Stimulated activated CD8-positive, alpha-beta memory T cell treated with anti-CD3 and anti-CD28 coated beads, Interleukin-12 subunit alpha, Interleukin-12 subunit beta, amount 100 ng/mL, for 1 hour (primary cell): ENCODE measurements at places on chromosomes 4 and X.

DNA sequence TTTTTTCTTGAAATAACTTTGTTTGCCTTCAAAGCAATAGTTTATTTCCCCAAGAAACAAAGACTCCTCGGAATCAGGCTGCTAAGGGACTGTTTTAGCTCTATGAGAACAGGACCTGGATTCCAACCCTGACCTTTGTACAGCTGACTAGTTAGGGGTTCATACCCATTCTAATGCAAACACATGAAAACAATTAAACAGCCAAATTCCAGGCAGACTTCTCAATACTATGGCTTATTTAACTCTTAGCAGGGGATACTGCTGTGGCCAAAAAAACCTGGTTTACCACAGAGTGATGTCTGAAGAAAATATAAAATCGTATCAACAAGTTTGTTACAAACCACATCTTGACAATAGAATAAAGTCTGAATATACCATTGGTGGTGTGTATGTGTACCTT, 129.6 kb upstream of the INTU start:
- no peak for DNase-seq

DNA sequence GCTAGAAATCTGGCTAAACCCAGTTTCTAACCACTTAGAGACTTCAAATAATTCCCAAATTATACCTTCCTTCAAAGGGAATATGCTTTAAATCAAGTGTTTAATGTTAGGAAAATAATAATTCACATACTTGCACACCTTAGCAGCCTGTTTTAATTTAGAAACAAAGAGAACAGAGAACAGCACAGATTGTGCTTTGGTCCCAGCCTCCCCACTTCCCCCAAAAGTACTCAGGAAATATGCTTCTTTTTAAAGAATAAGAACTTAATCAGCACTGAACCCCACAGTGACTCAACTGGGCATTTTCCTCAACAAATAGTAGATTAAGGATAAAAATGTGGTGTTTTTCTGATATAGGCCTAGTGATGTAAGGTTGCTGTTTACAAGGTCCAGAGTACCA, 295.8 kb downstream of the GBA3 start:
- DNase-seq, result no peak

- no peak for DNase-seq
Measured at GRCh38 chr4:122898370-122899150, 23.8 kb downstream of the NUDT6 start.

DNA sequence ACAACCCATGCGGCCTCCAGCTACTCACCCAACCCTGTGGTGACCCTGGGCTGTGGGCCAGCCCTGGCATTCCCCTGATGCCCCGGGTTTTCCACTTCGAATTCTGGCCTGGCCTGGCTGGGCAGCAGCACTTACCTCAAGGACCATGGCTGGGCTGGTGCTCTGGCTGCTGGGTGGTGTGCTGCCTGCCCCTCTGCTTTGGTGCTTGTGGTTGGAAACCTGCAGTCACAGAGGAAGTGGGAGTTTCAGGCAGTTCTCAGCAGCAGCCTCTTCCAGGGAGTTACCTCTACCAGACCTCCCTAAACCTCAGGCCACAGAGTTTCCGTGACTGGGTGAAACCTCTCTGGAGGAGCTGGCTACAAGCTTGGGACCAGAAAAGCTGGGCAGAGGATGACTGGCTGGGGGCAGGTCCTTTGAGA, at the start of gene CXCR3:
Gene CXCR3 (minus strand): TSS at position 209 of the 419 bp plus-strand sequence. CDS start 62 bp downstream, at position 147.
- DNase-seq, result peak; percentile 46

DNA sequence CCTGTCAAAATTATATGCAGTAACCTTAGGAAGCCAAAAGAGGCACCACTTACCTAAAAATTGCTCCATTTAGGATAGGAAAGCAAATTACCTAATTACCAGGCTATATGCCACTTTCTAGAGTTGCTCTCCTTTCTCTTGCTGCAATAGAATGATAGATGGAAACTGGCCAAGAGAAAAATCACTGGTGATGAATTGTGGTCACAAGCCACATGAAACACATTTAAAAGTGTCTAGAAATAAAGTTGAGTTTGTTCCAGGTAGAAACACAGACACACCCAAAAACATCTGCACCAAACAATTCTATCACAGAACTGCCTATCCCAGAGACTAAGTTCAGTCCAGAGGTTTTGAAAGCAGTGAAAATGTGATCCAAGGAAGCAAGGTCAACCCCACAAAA, 337.7 kb downstream of the PCDH19 start:
- no peak for DNase-seq

- DNase-seq, result no peak
Measured at GRCh38 chr4:2290488-2290887, 28.6 kb upstream of the MXD4 start.

GRCh38 chr4:112031712-112032328, 113.4 kb upstream of the FAM241A start:
- no peak for DNase-seq

DNA sequence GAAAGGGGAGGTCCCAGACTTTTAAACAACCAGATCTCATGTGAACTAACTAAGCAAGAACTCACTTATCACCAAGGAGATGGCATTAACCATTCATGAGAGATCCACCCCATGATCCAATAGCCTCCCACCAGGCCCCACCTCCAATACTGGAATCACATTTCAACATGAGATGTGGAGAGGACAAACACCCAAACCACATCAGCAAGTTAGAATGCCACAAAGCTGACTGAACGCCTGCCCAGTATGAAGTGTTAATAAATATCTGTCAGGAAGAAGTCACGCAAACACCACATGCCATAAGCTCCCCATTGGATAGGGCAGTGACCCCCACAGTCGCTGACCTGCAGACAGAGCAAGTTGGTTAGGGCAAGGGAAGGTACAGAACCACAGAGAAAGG, 14.3 kb downstream of the SLC10A6 start:
- no peak for DNase-seq

GRCh38 chrX:39910651-39911050, 187.1 kb downstream of the BCOR start:
- DNase-seq, result no peak

DNA sequence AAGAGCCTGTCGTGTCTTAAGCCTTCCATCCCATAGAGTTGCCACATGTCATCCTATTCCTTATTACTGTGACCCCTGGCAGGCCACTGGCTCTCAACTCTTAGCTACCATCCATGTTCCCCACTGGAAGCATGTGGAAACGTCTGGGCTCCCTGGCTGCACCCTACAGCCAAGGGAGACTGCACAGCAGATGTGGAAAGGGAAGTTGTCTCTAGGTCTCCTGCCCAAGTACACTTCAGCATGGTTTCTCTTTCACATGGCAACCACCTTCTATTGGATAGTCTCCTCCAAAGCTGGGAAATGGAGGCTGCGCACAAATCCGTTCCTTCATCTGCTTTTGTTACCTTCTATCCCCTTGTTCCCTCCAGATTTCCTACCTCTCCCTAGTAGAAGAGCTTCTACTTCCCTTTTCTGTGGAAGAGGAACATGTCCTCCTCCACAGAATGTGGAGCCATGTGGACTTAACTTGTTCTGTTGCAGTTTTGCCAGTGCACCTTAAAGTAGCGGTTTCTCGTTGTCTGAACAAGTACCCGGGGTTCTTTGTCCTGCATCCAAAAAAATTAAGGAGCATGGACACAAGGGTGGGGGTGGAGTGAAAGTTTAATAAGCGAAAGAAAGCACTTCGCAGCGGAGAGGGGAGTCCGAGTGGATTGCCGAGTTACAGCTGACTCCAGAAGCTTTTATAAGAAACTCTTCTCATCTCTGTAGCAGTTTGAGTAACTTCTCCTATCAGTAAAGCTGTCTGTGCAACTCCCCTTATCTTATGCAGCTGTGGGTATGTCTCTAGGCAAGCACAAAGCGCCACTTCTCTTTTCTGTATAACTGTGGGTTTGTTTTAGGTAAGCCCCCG, 52.5 kb downstream of the HMGB2 start:
- no peak for DNase-seq

- no peak for DNase-seq
Measured at GRCh38 chr4:96775501-96775900, 935.6 kb downstream of the PDHA2 start.

DNA sequence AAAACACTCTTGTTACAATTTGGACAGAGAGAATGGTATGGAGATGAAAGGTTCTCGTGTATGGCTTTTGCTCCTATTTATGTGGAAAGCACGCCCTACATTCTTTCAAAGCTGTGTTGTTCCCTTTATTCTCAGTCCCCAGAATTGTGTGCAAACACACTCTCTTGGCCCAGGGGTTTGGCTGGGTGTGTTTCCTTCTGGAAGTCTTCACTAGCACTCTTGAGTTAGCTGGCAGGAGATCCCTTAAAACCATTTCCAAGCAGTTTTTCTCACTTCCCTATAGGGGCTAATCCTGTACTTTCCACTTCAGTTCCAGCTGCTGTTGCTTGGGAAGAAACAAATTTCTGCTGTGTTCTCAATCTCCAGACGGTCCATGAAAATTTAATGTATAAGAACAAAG, 35.1 kb downstream of the FHL1 start:
- no peak for DNase-seq

- no peak for DNase-seq
Measured at GRCh38 chr4:150253965-150254630, 175.9 kb downstream of the DCLK2 start.

- no peak for DNase-seq
Measured at GRCh38 chr4:94332983-94333590, 9.5 kb downstream of the HPGDS start.
